Cardiac muscle cell (in vitro differentiated cells and primary cell): ENCODE measurements at places on chromosomes 3 and 15. TPM values are rescaled to one million over a fixed set of nuclear protein-coding genes. Genes with fewer than 3 reads are reported as not detected.

The GPR62 gene
- polyA plus RNA-seq: 0.94 and 2.2 TPM in 2 replicates

The FAM174B gene
- polyA plus RNA-seq: 22.0 and 30.2 TPM in 2 replicates

The PLS1 gene
- polyA plus RNA-seq: 3.4 and 7.4 TPM in 2 replicates

The GABRR3 gene
- not detected in 2 replicates for polyA plus RNA-seq

The ESYT3 gene
- polyA plus RNA-seq: 1.8 and 7.0 TPM in 2 replicates

GRCh38 chr3:109413049-109413448, 75.7 kb upstream of the DPPA4 start:
- H3K36me3 ChIP-seq: no peaks in the 10 kb centered on the region
- no peaks in the 10 kb centered on the region for H3K27me3 ChIP-seq
- DNase-seq: no peak
- no peak overlapping the region for H3K27ac ChIP-seq
- no peaks in the 10 kb centered on the region for H3K4me1 ChIP-seq

DNA sequence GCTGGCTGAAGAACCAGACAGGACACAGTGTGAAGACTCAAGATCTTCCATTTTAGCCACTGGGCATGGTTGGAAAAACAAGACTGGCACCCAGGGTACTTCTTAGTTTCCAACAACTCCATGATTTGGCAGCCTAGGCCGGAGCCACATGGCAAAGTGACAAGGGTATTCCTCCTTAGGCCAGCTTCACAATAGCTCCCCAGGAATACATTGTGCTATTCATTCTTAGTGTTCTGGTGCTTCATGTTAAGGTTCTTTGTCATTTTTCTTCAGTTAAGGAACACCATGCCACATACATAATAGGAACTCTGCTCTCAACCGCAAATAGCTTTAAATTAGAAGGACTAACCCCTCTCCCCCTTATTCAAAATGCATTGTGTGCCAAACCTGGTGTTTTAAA, 8.0 kb upstream of the FILIP1L start:
- DNase-seq: no peak
- H3K36me3 ChIP-seq: no peaks in the 10 kb centered on the region
- H3K4me1 ChIP-seq: peaks cover 30% of the 10 kb centered on the region
- H3K4me3 ChIP-seq: no peak overlapping the region
- H3K27ac ChIP-seq: no peak overlapping the region

- no peaks in the 10 kb centered on the region for H3K27me3 ChIP-seq
- H3K27ac ChIP-seq: no peak overlapping the region
- H3K4me3 ChIP-seq: no peak overlapping the region
- no peak for DNase-seq
Measured at GRCh38 chr3:140395134-140396075, 282.5 kb upstream of the TRIM42 start.

DNA sequence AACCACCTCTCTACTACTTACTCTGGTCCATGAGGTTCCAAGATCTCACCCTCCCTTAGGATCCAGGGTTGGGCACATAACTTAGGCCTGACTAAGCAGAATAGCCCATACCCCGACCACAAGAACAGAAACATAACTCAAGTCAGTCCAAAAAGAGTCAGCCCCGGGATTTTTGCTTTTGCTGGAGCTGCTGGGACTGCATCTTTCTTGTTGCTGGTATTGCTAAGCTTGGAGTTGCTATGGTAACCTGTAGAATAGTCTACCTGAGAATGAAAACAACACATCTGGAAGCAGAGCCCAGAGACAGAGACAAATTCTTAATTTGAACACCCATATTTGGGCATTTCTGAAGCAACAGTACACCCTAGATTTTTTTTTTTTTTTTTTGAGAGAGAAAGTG, 6.5 kb downstream of the RUBCN start:
- no peak overlapping the region for H3K4me3 ChIP-seq
- no peaks in the 10 kb centered on the region for H3K27me3 ChIP-seq
- no peaks in the 10 kb centered on the region for H3K36me3 ChIP-seq
- H3K27ac ChIP-seq: no peak overlapping the region
- H3K4me1 ChIP-seq: no peaks in the 10 kb centered on the region

- no peak for DNase-seq
- H3K27ac ChIP-seq: no peak overlapping the region
- no peak overlapping the region for H3K4me3 ChIP-seq
- H3K27me3 ChIP-seq: peaks cover 24% of the 10 kb centered on the region
- peaks cover 5% of the 10 kb centered on the region for H3K4me1 ChIP-seq
Measured at GRCh38 chr3:125214738-125215137, 2.2 kb upstream of the SLC12A8 start.

- DNase-seq: no peak
- no peak overlapping the region for H3K4me3 ChIP-seq
- H3K4me1 ChIP-seq: no peaks in the 10 kb centered on the region
- no peaks in the 10 kb centered on the region for H3K27me3 ChIP-seq
Measured at GRCh38 chr15:45921376-45921775, 286.5 kb downstream of the SQOR start.

DNA sequence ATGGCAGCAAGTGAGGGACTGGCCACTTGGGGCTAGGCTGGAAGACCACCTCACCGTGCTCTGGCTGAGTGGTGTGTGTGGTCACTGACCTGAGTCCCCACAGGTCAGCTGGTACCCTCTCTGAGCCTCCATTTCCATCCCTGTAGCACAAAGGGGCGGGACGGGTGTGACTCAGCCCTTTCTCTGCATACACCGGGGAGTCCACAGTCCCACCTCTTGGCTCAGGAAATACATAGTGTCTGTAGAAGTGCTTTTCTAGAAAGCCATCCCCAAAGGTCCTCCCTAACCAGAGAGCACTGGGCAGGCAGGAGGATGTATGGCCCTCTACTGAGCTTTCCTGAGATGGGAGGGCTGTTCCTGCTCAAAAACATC, 27.2 kb downstream of the WNT7A start:
- no peak for DNase-seq
- no peaks in the 10 kb centered on the region for H3K36me3 ChIP-seq
- peaks cover 8% of the 10 kb centered on the region for H3K27me3 ChIP-seq
- H3K4me3 ChIP-seq: no peak overlapping the region
